HuH-7 (cell line): ENCODE measurements at places on chromosomes 4 and X.

- no peak for DNase-seq
Observed at GRCh38 chr4:9611101-9611500, 166.9 kb downstream of the DEFB131A start.

DNA sequence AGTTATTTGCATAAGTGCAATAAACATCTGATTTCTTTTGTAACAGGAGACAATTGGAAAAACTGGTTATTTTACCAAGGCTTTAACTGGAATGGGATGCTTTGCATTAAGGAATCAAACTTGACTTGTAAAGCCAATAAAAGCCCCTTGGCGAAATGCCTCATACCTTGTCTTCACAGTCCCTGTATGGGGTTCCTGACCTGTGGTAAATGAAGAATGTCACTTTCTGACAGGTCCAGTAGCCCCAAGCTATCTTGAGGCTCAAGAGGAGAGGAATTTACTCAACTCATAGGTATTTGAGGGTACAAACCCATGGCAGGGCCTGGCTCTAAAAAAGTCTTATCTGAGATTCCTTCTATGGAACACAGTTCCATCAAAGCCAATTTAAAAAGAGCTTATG is 78.0 kb downstream of the ACOX3 start:
- DNase-seq: no peak

GRCh38 chr4:338759-339097 is 1.1 kb downstream of the ZNF141 start:
- no peak for DNase-seq

DNA sequence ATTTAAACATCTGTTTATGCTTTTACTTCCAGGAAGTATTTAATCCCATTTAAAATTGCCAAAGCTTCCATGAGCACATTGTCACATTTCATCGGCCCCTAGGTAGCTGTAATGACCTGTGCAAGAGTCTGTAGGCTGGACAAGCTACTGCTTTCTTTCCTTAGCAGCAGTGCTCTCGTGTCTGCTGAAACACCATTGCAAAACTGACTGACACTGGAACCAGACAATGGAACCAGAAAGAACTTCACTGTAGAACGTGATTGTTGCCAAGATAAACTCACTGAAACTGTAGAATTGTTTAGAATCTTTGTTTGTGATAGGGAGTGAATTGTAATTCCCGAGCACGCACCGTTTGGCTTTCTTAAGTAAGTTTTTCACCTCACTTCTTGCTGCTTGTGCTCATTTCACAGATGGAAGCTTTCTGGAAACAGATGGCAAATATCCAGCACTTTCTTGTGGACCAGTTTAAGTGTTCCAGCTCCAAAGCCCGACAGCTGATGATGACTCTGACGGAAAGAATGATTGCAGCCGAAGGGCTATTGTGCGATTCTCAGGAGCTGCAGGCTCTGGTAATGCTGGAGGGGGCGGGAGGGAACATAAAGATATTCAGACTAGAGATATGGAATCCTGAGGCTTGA is 36.9 kb downstream of the EVC start:
- DNase-seq: no peak

GRCh38 chr4:37066159-37066558 is 178.4 kb upstream of the NWD2 start:
- DNase-seq: no peak

DNA sequence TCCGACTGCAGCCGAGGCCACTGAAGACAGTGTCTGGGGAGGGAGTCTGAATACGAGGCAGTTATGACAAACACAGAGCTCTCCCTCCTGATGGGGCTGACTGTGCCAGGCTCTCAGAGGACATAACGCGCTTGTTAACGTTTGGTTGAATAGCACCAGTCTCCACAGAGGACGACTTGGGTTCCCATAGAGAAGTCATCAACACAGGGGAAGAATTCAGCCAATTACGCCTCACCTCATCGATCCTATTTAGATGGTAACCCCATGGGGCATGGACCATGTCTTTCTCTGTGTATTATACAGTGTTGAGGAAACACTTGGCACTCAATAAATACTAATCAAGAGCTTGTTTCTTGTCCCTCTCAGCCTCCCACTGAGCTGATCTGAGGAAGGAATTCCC is 642.6 kb upstream of the LCORL start:
- DNase-seq: no peak

- no peak for DNase-seq
Observed at GRCh38 chr4:112083587-112084347, 61.5 kb upstream of the FAM241A start.
